ENCODE measurements at places on chromosomes 2 and 18.

GRCh38 chr18:79664525-79665125 lies 15.0 kb upstream of the CTDP1 start:
- DNase-seq: no peak

DNA sequence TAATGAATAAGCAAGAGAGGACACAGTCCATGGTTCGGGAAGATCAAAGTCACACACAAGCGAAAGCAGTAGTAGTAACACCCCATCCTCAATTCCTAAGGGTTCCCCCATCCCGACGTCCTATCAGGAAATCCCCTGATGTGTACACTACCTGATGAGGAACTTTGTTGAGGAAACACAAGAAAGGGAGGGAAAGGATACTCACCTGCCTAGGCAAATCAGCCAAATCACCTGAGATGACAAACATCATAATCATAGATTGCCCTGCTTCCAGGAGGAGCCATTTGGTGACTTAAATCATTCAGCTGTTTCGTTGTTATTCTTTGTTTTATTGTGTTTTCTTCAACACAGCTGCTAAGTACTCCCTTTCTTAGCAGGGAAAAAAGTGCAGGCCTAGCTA lies 55.5 kb upstream of the SPOPL start:
- no peak for DNase-seq

DNA sequence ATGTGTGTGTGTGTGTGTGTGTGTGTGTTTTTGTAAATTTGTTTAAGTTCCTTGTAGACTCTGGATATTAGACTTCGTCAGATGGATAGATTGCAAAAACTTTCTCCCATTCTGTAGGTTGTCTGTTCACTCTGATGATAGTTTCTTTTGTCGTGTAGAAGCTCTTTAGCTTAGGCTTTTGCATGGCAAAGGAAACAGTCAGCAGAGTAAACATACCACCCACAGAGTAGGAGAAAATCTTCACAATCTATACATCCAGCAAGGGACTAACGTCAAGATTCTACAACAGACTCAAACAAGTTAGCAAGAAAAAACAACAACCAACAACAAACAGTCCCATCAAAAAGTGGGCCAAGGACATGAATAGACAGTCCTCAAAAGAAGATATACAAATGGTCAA lies 336.7 kb upstream of the ATP5MC3 start:
- no peak for DNase-seq

GRCh38 chr2:37709111-37709510 lies 37.7 kb upstream of the CDC42EP3 start:
- DNase-seq: no peak
